Right ventricle myocardium inferior (tissue), 1 donor: ENCODE measurements at places on chromosomes 3 and 15. TPM values are rescaled to one million over a fixed set of nuclear protein-coding genes. Genes with fewer than 3 reads are reported as not detected.
A peak's percentile ranks its signal among the peaks of the same experiment; 100 is the strongest.

CHRFAM7A gene
- total RNA-seq, result 2.0 TPM

GRCh38 chr15:44298878-44299277 lies 10.4 kb downstream of the GOLM2 start:
- DNase-seq, result no peak

- DNase-seq, result no peak
Measured at GRCh38 chr3:12929801-12930200, 88.4 kb upstream of the RPL32 start.

CD276 gene
- total RNA-seq, result 35.6 TPM

DNA sequence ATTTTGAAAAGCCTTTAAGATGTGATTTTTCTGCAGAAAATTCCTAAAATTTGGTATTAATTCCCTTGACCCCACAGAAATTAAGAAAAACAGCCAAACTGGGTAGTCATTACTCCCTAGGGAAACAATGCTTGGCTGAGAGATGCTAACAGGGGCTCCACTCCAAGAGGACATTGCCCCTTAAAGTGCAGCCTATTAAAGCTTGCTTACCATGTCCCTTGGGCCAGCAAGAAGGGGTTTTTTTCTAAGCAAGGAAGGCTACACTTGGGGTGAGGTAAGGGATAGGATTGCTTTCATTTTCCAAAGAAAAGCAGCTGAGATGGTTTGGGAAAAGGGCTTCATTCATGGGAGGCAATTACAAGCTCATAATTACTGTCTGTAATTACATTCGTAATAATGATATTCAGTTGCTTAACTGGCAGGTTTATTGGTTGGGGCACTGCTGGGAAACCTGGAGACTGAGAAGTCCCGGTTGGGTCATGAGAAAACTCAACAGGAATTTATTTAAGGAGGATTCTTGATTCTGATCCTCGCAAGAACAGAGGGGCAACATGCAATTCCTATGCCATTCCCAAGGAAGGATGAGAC lies 247.5 kb downstream of the NR1D2 start:
- no peak for DNase-seq

DNA sequence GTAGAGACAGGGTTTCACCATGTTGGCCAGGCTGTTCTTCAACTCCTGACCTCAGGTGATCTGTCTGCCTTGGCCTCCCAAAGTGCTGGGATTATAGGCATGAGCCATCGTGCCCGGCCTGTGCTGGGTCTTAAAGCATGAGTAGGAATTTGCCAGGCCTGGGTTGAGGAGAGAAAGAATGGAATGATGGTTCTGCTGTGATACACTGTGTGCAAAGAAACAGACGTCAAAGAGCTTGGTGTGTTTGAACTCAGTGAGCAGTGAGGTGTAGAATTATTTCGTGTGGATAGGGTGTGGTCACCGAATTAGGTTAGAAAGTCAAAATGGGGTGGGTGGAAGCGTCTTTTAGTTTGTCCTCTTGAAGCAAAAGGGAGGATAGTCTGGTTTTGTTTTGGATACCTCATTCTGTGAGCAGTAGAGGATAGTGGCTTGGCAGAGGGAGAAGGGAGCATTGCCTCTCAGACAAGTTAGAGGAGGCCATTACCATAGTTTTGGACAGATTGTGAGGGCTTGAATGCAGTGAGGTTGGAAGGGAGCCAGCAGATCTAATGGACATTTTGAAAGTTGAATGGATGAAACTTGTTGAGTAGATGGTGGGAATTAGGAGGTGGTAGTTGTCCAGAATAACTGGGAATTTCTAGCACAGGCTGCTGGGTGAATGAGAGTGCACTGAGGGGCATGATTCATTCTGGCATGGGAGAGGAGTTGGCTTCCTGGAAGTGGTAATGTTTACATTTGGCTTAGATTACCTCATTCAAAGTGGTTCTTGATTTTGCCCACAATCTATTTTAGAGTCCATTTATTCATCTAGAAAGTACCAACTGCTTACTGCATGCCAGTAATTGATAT lies 27.2 kb downstream of the AKAP13 start:
- no peak for DNase-seq

ZKSCAN7 gene
- 2.1 TPM for total RNA-seq

DNA sequence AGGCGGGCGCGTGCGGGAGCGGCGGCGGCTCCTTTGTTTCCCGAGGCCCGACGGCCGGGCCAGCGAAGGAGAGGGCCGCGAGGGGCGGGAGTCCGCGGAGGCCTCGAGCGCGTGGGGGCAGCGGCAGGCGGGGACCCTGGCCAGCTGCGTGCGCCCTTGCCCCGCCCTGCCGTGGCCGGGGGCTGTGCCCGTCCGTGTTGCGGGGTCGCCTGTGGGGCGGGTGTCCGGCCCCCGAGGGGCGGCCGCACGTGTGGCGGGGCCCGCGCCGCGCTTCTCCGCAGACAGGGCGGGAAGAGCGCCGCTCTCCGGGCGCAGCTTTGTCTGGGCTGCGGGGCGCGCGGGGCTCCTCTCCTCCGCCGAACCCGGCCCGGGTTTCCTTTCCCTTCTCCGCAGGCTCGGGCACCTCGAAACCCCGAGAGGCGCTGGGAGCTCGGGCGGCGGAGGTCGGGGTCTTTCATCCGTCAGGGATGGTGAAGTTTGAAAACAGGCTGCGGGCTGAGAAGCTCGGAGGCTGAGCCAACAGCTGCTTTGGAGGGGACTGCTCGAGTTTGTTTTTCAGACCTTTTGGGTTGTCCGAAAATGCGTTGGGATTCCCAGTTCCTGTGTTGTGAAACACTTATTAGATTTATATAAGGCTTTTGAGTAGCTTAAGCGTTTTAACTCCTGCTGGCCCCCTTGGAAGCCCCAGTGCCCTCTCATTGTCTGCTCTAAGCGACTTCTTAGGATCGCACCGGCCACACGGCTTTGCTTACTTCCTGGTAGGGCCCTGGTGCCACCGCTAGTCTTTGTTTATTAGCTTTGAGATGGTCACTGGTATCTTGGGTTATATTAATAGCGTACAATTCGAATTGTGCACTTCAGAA lies 817 bp downstream of the USP3 start:
- DNase-seq, result peak; percentile 85

DNA sequence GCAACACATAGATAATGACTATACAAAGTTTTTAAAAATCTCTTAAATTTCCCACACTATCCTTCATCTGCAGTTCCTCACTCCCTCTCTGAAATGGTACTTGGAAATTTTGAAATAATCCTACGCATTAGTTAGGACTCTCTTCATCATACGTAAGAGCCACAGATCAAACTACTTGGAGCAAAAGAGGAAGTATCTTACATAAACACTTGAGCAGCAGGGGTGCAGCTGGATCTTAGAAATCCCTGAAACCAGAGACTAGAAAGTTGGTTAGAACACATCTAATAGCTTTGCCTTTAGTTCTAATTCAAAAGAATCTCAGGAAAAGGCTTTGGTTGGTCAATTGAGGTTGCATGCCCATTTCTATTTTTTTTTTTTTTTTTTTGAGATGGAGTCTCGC lies 38.8 kb upstream of the ZNF445 start:
- DNase-seq, result no peak

GRCh38 chr15:25060996-25061620 lies 106.3 kb downstream of the SNRPN start:
- no peak for DNase-seq

IQGAP1 gene
- 47.6 TPM for total RNA-seq

- no peak for DNase-seq
Measured at GRCh38 chr15:87757084-87757483, 499.5 kb downstream of the NTRK3 start.

CIDEC gene
- total RNA-seq, result 6.7 TPM

RARB gene
- 17.5 TPM for total RNA-seq

- DNase-seq, result no peak
Measured at GRCh38 chr3:77468626-77469020, 428.7 kb downstream of the ROBO2 start.

GRCh38 chr15:71810256-71811035 lies at the start of gene NR2E3:
TSS of gene NR2E3 (plus strand) at chr15:71810554. CDS start at chr15:71810744, 190 bp downstream.
- DNase-seq, result no peak

TM4SF4 gene
- not detected for total RNA-seq

DNA sequence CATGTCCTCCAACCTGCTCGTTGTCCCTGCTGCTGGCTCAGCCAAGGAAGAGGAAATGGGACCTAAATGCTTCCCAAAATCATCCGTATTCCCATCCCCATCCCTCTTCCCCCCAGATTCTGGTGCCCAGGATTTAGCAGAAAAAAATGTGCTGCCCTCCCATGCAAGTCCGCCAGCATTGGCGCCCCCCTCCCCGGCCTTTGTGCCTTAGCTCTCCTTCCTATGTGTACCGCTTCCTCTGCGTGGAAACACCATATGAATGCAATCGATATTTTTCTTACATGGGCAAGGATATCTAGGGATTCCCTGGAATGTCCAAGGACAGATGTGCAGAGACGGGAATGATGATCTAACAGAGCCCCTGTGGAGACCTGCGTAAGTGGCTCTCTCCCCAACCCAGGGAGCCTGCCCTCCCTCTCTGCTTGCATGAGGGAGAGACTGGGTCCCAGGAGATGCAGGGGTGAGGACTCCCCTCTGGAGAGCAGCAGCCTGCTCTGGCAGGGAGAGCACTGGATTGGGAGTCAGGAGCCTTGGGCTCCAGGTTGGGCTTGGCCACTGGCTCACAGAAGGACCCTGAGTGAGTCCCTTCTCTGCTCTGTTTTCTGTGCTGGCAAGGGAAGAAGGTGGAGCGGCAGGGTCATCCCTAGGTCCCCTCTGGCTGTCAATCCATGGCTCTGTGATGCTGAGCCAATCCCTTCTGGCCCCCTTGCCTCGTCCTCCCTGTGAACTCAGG lies 227.2 kb downstream of the XXYLT1 start:
- no peak for DNase-seq

HRH1 gene
- total RNA-seq, result 1.8 TPM

HRG gene
- not detected for total RNA-seq

- DNase-seq, result no peak
Measured at GRCh38 chr3:54968546-54969172, 40.8 kb upstream of the LRTM1 start.

- no peak for DNase-seq
Measured at GRCh38 chr3:40741729-40742128, 217.0 kb downstream of the ZNF621 start.

ITIH1 gene
- total RNA-seq, result not detected

DNA sequence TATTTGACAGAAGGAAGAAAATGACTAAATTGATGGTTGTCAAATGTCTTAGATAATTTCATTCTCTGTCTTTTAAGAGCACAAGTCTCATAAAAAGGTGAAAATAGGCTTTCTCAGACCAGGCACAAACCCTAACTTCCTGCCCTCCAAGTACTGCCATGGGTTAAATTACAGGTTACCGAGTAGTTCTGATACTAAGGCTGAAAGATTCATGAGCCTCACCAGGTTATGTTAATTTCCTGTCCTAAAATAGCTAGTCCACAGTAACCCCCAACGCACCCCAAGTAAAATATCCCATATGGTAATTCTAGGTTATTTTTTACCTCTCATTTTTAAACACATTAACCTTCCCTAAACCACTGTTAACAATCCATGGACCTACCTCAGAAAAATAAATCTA lies 42.0 kb downstream of the GSK3B start:
- no peak for DNase-seq
